ENCODE measurements at places on chromosomes 16 and 17. TPM values are rescaled to one million over a fixed set of nuclear protein-coding genes. Genes with fewer than 3 reads are reported as not detected.

C1QTNF8 gene
- not detected for total RNA-seq

KRT13 gene
- not detected for total RNA-seq

YPEL2 gene
- 7.8 TPM for total RNA-seq

SLFN14 gene
- not detected for total RNA-seq
